ENCODE measurements at places on chromosomes 2 and 18.

DNA sequence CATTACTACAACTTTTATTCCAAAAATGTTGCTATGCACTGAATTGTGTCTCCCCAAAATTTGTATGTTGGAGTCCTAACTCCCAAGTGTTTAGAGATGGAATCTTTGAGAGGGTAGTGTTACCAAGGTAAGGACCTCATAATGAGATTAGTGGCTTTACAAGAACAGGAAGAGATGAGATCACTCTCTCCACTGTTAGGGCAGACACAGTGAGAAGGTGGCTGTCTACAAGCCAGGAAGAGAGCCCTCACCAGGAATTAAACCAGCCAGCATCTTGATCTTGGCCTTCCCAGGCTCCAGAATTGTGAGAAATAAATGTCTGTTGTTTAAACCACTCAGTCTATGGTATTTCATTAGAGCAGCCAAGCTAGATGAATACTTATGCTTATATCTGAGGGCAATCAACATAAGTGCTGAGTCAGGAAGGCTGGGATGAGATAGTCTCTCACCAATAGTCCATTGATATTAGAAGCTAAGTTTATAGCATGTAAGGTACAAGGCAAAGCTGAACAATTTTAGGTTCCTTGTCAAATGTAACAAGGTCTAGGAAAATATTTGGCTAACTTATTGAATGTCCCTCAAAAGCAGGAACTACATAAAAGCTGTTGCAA lies 317.6 kb upstream of the REG3G start:
- DNase-seq, result no peak

DNA sequence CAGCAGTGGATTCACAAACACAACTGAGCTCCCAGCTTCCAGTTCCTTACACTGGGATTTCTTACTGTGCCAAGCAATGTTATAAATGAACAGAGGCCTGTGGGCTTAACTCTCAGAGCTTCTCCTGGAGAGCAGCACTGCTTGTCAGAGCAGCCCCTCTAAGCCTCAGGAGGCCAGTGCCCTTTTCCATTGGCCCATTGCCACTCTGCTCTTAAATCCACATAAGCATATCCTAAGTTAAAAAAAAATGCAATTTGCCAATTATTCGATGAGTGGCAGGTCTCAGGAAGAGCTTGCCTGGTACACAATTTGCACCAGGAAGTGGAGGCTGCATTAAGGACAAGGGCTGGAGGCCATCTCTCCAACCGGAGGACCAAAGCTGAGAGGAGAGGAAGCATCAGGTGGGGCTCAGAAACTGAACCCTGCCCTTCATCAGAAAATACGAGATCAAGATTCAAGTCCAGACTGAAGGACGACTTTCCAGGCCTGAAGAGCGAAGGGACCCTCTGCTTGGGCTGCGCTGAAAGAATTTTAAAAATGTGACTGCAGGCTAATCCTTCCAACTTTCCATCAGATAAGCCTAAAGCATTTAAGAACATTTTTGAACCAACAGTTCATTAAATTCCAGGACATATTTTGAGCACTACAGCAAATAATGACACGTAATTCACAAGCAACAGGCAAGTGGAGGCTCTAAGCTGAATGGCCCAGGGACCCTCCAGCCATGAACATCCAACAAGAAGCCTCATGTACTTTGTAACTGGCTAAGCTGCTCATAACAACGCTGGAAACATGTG lies 28.4 kb upstream of the PXDN start:
- no peak for DNase-seq

- no peak for DNase-seq
These were observed 64.9 kb downstream of the LNPK start for GRCh38 chr2:175937216-175937615.

DNA sequence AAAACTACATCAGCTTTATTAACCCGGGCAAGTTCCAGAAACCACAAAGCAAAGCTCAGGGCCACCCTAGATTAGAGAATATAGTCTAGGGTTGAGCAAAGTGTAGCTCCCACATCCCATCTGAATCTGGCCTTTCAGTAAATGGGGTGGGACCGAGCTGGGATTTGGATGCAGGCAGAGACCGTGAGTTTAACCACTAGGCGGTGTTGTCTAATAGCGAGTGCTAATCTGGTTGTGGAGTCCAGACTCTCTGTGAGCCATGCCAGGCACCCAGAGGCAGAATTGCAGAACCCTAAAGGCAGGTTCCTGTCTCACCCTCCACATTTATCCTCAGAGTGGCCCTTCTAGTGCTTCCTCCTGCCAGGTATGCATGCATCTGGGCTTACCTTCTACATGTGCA lies 435.9 kb downstream of the TSN start:
- DNase-seq, result no peak

- DNase-seq, result no peak
These were observed 75.1 kb downstream of the RTN4 start for GRCh38 chr2:54975175-54975574.

GRCh38 chr2:50962731-50963130 lies 69.2 kb downstream of the NRXN1 start:
- DNase-seq, result no peak

DNA sequence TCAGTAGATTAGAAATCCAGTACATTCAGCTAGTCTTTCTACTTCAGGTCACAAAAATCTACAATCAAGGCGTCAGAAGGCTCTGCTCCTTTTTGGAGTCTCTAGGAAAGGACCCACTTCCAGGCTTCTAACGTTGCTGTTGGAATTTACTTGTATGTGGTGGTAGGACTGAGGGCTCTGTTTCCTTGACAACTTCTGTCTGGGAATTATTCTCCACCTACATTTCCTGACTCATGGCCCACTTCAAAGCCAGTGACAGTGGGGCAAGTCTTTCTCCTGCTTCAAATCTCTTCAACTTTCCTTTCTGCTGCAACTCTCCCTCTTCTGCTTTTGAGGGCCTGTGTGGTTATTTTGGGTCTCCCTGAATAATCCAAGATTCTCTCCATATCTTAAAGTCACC lies 10.4 kb upstream of the TMX3 start:
- DNase-seq, result no peak

DNA sequence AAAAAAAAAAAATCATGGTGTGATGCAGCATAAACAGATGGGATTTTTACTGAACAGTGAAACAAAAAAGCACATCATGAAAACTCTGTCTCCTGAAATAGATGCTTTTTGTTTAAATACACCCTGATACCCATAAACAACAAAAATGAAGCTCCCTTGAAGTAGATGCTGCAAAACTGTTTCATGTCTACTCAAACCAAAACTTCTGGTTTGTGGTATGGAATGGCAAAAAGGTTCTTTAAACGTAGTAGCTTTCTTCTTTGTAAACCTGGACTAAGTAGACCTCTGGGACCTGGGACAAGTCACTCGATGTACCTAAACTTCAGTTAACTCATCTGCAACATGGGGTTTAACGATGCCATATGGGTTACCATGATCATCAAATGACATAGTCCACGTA lies 64.4 kb upstream of the RAPH1 start:
- DNase-seq, result no peak

GRCh38 chr2:65025453-65026123 lies 30.6 kb upstream of the CEP68 start:
- DNase-seq, result no peak

DNA sequence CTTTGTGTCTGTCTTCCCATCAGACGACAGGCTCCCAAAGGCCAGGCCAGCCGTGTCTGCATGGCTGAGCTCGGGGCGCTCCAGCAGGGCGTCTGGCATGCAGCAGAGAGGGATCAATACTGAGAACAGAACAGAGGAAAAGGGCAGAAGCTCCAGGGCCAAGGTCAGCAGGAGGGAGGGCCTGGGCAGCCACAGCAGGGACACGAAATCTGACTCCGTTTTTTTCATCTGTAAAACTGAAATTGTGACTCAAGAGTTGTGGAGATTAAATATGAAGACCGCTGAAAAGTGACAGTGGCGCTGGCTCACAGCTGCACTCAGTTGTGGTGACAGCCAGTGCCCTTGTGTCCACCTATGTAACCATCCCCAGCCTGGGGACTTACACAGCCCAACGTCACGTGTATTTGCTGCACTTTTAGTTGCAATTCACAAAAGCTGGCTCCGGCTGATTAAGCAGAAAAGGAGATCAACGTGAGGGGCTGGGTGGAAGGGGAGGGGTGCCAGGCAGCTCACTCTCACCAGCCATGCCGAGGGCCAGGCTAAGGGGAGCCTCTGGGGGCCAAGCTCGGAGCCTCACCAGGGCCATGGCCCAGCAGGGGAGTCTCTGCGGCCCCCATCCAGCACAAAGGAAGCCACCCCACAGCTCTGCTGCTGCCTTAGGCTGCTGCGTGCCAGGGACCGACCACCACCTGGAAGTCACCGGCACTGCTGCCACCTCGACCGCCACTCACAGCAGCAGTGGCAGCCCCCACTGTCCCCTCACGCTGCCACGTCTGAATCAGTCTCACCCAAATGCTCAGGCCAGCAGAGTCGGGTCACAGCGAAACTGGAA lies 74.7 kb downstream of the EIPR1 start:
- no peak for DNase-seq

GRCh38 chr2:45888167-45888566 lies 236.7 kb downstream of the PRKCE start:
- no peak for DNase-seq

GRCh38 chr2:230690439-230690838 lies 22.2 kb upstream of the CAB39 start:
- no peak for DNase-seq

GRCh38 chr2:179909845-179910734 lies 48.7 kb upstream of the ZNF385B start:
- no peak for DNase-seq

GRCh38 chr2:12577091-12577490 lies 139.6 kb upstream of the TRIB2 start:
- DNase-seq, result no peak

DNA sequence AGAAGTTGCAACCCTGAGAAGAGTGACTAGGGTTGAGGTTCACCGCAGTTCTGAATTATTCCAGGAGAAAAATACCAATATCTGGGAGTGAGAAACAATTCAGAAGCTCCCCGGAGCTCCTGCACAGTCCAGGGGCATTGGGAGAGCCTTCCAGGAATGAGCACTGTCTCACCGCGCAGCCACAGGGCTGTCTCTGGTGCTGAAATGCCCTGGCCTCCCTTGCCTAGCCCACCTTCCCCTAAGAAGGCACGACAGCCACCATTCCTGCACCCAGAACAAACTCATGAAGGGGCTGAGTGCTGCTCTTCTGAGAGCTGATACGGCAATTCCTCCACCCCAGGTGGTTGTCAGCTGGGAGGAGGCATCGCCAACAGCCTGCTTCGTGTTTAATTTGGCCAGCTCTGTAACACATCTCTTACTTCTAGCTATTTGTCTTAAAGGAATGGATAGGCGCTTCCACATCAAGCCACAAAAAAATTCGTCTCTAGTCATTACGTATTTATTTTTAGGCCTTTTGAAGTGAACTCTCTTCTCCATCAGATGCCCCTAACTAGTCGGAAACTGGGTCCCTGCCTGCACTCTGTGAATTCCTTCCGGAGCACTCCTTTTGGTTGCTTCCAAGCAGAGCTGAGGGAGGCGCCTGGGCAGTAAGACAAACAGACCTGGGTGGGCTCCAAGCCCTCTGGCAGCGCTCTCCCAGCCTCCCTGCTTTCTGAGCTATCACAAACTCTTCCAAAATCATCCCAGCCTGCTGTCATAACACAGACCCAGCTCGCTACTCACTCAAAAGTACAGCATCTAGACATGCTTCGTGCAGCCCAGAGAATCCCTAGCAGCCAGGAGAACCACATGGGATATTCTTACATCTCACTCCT lies 120.5 kb upstream of the CCDC68 start:
- no peak for DNase-seq

DNA sequence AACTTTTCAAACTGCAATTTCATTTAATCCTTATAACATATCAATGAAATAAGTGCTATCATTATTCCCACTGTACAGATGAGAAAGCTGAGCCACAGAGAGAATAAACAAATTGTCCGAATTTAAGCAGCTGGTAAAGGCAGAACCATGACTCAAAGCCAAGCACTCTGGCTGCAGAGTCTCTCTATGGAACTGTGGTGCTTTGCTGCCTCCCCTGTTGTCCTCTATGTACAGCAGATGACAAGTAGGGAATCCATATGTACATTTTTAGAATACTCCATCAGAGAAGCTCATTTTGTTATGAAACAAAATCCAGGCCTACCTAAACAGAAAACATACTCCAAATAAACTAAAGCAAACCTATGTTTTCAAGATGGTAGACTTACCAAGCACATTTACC lies 45.1 kb downstream of the FARSB start:
- no peak for DNase-seq

- DNase-seq, result no peak
These were observed 313.4 kb upstream of the ID2 start for GRCh38 chr2:8368463-8368862.

GRCh38 chr2:227872676-227873075 lies 1.2 kb downstream of the DAW1 start:
- no peak for DNase-seq

DNA sequence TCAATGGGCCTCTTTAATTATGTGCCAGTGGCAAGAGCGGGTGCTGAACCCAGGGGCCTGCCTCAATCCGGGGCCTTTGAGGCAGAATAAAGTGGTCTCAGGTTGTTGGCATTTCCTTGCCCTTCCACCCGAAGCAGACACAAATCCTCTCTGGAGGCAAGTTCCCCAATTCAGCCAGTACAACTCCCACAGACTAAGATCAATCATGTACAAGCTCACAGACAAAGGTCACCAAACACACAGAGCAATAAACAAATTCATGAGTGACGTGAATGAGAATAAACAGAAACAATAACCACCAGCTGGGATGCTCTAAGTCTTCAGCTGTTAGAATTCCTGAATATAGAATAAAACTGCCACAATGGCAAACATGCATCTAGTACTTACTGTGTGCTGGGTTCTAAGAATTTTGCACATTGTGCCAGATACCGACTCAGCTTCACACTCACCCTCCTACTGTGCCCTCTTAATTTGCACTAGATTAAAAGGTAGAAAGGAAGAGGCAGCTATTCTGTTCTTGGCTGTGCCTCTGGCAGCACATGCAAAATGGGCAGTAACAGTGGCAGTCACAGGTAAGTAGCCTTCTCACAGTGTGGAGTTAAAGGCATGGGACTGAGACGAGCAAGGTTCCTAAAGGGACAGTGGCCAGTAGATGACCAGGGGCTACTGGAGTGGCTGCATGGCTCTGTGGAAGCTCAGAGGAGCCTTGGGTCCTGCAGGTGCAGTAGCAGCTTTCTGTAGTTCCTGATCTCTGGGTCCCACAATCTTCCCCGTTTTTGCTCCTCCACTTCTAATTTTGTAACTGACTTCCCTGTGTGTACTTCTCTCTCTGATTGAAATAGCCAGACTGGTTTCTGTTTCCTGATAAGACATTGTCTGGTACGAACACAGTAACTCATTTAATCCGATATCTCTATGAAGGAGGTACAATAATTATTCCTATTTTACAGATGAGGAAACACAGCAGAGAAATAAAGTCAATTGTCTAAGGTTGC lies 34.6 kb upstream of the IL1B start:
- no peak for DNase-seq

DNA sequence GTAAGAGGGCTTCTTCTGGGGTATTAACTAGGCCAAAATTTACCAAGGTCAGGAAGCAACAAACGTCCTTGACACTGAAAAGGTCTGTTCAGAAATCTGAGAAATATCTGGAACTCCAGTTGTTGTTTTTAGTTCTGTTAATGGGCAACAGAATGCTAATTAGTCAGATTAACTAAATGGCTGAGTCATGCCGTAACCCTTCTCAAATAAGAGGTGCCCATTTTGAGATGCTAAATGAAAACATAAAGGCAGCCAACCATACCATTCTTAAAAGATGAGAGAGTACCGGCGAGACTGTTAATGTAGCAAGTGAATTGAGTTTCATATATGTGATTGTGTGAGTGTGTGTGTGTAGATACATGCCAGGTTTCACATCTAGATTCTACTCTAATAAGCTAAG lies 147.9 kb upstream of the GAREM1 start:
- no peak for DNase-seq

Measured in stimulated activated CD4-positive, alpha-beta T cell treated with anti-CD3 and anti-CD28 coated beads, Interleukin-15, amount 100 ng/mL, for 48 hours (primary cell).